NCI-H510A (cell line): ENCODE measurements at places on chromosomes 7 and 10.

GRCh38 chr10:49053053-49053997 lies 62.0 kb downstream of the VSTM4 start:
- no peak for DNase-seq

- DNase-seq, result no peak
Measured at GRCh38 chr10:62461120-62461519, 87.0 kb downstream of the ZNF365 start.

- DNase-seq, result no peak
Measured at GRCh38 chr7:25014756-25015155, 34.8 kb upstream of the OSBPL3 start.

DNA sequence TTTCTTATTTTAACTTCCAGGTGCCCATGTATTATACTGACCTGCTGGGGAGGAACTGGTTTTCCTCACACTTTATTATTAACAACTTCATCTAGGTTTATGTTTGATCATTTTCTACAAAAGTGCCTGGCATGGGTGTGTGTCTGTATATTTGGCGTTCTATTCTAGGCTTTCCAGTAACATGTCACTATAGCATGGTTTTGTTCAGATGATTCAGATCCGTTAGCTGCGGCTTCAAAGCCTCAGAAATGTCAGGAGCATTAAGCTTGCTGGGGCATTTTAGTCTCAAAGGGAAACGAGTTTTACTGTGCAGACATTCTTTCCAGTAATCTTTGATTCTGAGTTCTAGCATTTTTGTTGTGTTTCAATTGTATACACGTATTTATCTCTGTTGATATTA lies 2.3 kb downstream of the INPP5A start:
- DNase-seq, result no peak

- no peak for DNase-seq
Measured at GRCh38 chr10:71995887-71996575, 31.8 kb downstream of the CHST3 start.

DNA sequence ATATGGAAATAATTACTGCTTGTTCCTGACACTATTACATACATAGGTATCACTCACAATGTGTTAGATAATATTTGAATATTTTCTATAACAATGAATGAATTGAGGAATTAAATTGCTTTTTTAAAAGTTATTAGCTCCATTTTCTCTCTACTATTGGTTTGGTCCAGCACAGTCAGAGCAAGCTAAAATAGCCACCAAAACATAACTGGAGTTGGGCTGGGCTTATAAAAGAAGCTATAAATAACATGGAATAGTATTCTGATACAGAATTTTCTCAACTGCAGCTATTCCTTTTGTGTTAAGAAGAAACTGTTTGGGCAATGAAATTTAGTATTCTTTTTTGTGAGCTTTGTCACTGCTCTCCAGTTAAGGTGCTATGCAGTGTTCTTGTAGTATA lies 142.6 kb upstream of the LRRN3 start:
- DNase-seq, result no peak

DNA sequence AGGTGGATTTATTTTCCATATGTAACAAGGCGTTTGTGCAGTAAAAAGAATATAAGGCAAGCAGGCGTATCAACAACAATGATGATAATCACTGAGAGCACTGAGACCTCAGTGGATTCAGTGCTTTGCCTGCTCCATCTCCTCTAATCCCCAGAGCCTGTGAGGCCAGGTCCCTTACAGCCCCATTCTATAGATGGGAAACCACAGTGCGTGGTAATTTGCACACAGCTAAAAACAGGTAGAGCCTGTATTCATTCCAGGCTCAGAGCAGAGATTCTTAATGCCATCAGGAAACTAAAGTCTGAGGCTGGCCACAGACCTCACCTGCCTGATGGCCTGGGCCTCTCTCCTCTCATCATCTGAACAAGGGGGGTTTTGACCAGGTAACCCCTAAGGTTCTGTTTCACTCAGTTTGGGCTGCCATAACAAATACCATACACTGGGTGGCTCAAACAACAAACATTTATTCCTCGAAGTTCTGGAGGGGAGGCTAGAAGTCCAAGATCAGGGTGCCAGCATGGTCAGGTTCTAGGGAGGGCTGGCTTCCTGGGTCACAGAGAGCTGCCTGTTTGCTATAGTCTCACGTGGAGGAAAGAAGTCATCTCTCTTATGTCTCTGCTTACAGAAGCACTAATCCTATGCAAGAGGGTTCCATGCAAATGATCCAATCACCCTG lies 10.3 kb upstream of the RASSF4 start:
- no peak for DNase-seq

DNA sequence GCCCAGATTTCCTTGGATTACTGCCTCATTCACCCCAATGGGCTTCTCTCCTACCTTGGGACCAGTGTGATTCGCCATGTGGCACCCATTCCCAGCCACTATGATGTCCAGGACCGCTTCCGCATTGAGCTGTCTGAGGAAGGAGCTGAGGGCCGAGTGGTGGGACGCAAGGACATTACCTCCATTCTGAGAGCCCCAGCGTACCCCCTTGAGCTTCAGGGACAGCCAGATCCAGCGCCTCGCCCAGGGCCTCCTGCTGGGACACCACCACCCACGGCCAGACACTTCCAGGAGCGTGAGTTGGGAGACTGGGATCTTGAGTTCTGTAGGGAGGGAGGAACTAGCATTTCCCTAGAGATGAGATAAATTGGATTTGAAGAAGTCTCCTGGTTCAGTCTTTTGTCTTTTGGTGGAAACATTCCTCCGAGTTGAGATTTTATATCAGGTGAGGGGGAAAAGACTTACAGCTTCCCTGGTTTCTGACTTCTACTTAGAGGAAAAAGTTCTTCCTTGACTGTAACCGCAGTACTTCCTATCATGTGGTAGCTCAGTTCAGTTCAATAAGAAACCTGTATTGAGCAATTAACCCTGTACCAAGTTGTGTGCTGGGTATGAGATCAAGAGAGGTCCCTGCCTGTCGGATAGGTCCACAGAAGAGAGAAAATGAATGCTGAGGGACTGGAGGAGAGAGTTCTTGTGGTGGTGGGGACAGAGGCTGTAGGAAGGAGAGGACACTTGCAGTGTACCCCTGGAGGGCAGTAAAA lies 1.3 kb downstream of the MOSPD3 start:
- no peak for DNase-seq

- no peak for DNase-seq
Measured at GRCh38 chr7:96104984-96105383, 216.9 kb downstream of the SLC25A13 start.

- DNase-seq, result no peak
Measured at GRCh38 chr7:70710651-70711050, 421.3 kb upstream of the GALNT17 start.

DNA sequence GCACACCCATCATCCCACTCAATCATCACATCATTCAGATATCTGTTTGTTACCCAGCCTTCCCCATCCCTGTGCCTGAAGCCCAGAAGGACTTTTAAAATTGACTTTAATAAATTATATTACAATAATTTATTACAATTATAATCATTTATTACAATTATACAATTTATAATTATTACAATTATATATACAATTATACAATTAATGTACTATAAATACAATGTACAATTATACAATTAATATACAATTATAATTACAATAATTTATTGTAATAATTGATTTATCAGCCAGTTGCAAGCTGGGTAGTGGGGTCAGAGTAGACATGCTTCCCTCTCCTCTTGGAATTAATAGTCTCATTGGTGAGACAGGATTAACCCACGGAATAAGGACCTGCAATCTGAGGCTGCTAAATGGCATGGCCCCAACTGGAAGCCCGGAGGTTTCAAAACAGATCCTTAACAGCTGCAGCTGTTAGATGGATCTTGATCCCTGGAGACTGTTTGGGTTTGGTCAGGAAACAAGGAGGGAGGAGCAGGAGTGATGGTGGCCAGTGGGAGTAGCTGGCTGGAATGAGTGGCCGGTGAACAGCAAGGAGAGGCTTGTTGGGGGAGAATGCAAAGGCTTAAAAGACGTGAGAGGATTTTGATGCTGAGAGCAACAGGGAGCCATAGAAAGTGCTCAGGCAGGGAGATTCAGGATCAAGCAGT lies 402.8 kb upstream of the PODXL start:
- no peak for DNase-seq

- DNase-seq, result no peak
Measured at GRCh38 chr10:123035467-123036086, 26.8 kb downstream of the ACADSB start.

- no peak for DNase-seq
Measured at GRCh38 chr10:113364227-113364626, 188.6 kb upstream of the HABP2 start.

GRCh38 chr10:104089621-104090020 lies 3.9 kb upstream of the COL17A1 start:
- no peak for DNase-seq

DNA sequence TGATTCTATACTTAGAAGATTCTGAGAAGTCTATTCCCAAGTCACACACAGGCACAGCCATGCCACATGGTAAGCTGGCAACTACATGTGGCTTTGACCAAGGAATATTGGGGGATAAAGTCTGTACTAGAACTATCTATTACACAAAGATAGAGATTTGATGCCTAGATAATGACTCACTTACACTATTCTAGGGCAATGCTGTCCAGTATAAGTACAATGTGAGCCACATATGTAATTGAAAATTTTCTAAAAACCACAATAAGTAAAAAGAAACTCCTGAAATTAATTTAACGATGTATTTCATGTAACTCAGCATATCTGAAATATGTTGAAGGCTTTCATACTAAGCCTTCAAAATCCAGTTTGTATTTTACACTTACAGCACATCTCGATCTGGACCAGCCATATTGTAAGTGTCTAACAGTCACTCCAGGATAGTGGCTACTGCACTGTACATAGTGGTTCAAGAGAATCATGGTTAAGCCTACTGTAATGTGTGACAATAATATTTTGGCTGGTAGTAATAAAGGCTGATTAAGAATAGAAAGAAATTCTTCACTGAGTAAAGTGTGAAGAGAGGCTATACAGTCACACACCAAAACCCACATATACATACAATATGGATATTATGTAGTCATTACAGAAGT lies 62.8 kb downstream of the RTKN2 start:
- DNase-seq, result no peak

GRCh38 chr7:75804004-75804403 lies 9.6 kb downstream of the CCL24 start:
- DNase-seq, result no peak

- DNase-seq, result no peak
Measured at GRCh38 chr10:114375047-114375446, 29.3 kb downstream of the AFAP1L2 start.

GRCh38 chr7:1698201-1698600 lies 28.1 kb downstream of the ELFN1 start:
- no peak for DNase-seq

DNA sequence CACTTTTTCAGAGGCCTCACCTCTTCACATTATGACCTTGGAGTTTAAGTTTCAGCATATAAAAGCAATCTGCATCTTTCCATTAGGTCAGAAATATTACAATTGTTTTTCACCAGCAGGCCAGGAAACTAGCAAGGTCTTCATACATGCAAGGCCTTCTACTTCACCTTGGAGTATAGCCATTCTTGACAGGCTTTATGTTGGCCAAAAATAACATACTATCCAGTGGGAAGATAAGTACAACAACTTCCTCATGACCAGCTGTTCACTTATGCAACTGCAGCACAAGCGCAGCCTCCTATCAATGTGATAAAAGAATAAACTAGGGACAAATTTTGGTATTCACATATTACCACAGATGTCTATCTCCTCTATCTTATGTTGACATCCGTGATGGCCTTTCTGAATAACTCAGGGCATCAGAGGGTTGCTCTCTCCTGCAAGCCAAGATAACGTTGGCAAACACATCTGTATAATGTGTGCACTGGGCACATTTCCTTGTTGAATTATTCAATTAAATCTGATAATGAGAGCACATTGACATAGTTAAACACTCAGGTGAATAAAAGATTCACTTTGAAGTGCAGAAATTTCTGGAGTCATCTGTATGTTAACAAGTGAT lies 239.8 kb downstream of the FZD1 start:
- no peak for DNase-seq

DNA sequence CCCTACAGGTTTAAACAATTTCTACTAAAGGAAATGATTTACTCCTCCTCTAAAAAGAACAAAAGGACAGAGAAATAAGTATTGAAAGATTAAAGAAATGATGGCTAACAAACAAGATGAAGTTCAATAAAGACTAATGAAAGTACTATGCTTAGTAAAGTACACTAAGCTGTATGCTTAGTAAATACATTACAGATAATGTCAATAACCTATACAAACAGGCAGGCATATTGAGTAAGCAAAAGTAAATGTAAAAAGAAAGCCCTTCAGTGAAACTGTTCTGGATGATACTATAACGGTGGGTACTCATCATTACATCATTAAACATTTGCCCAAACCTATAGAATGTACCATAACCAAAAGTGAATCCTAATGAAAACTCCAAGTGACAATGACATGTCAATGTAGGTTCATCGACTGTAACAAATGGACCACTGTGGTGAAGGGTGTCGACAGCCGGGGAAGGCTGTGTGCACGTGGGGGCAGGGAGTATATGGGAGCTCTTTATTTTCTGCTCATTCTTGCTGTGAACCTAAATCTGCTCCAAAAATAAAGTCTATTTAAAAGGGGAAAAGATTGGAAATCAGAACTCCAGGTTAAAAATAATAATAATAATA lies 34.0 kb downstream of the CYTH3 start:
- DNase-seq, result no peak

DNA sequence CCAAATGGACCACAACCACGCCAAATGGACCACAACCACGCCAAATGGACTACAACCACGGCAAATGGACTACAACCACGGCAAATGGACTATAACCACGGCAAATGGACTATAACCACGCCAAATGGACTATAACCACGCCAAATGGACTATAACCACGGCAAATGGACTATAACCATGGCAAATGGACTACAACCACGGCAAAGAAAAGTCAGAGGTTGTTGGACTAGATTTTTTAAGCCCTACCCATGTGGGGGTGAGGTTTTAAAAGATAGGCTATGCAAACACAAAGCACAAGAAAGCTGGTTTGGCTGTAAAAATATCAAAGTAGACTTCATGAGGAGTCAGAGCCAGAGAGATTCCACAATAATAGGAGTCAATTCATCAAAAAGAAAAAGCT lies 55.8 kb downstream of the NCAPG2 start:
- DNase-seq, result no peak

DNA sequence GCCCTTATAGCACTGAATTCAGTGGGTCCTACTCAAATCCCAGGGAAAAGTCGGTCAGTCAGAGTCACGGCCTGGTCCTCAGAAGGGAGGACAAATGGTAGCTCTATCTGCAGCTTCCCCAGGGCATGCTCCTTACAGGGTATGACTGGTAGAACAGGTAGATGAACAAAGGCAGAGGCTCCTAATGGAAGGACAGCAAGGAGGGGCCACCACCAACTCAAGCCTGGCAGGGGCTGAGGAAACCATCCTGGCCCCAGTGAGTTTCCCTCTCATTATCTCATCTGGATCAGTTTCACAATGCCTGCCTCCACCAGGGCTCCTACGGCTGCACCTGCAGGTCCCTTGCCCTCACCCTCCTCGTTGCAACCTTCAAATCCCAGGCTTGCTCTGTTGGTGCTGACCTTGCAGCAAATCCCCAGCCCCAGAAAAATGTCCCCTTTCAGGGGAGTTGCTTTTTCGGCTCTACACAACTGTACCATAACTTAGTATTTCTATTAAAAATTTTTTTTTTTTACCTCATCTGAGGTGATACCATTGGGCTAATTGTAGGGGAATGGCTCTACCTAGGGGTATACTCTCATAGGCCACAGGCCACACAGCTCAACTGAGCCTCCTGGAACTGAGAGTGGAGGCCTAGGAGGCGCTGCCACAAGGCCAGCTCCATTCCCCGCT lies 2.4 kb upstream of the MYO1G start:
- DNase-seq, result no peak
